ENCODE measurements at places on chromosomes 1 and 21.

DNA sequence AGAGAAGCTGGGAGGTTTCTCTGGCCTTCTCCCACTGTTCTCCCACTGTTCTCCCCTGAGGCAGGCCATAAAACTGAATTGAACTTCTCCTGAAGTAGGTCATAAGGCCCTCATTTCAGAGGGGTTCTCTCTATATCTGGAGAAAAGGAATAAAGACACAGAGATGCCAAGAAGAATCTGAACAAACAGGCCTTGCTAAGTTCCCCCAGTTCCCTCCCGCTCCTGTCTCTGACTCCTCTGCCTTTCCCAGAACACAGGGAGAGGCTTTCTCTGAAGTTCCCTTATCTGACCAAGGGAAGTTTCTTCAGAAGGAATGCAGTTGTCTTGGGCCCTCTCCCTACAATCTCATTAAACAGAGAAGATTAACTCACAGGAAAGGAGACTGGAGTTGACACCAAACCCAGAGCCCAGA lies 83.4 kb downstream of the SLC16A1 start:
- DNase-seq = no peak

DNA sequence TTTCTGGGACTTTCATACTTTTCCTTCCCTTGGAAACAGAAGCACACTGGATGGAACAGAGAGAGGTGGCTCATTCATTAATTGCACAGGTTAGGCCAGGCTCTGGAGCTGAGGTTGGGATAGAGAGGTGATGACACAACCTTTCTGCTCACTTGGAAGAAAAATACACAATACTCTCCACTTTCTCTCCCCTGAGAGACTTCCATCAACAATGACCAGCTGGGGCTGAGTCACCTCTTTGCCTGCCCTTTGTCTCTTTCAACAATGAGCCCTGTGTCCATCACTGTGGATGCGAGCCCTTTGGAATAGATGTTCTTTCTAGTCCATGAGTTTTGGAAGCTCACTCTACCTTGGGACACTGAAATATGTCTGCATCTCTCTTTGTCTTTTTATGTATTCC lies 43.1 kb downstream of the ATP2B4 start:
- DNase-seq = no peak

DNA sequence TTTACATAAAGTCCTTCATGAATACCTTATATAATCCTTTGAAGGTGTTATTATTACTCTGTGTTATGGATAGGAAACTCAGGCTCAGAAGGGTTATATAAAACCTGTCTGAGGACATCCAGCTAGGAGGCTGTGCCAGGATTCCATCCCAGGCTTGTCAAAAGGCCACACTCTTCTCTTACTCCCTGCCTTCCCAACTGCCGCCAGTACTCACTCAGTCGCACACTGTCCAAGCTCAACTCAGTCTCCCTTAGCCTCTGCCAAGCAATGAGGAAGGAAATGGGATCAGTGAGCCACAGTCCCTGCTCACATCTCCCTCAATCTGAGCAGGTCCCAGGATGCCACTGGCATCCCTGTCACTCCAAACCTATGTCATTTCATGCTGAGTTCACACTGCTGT lies 94.4 kb downstream of the NAV1 start:
- DNase-seq = no peak

- DNase-seq = no peak
These were observed 15.4 kb downstream of the ABCA4 start for GRCh38 chr1:94105581-94105952.

DNA sequence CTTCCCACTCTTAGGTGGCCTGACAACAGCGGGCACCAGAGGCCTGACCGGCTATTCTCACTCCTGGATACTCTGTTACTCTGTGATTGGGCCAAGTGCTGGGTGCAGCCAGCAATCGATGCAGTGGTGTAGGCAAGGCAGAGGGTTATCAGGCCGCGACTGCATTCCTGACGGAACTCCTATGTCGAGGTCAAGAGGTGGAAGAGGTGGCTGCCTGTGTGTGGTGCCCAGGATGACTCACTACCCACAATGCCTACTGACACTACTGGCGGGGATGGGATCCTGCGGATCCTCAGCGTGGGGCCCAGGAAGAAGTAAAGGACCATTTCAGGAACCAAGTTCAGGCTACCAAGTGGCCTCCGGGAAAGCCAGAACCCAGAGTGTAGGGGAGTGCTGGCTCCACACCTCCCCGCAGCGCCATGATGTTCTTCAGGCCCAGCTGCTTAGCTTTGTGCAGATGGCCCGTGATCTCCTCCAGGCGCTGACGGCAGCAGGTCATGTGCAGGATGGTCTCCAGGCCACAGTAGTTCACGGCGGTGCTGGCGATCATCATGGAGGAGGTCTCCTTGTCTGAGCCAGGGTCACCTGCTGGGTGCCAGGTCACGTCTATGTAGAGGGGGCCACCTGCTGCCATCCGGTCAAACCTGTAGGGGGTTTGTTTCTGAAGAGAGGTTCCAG lies 4.9 kb downstream of the MTHFR start:
- no peak for DNase-seq

Data from stimulated activated CD8-positive, alpha-beta memory T cell treated with anti-CD3 and anti-CD28 coated beads, Interleukin-2, amount 100 ng/mL, for 1 hour (primary cell).